Fibroblast of villous mesenchyme (primary cell): ENCODE measurements at places on chromosomes 5 and 9.

GRCh38 chr9:134855231-134855899 is 25.2 kb upstream of the FCN2 start:
- DNase-seq = no peak

- DNase-seq = peak; percentile 48
These were observed 101.7 kb upstream of the FCN2 start for GRCh38 chr9:134778841-134779411.

- peak; percentile 49 for DNase-seq
These were observed 1.6 kb downstream of the ELL2 start for GRCh38 chr5:95959888-95960666.

DNA sequence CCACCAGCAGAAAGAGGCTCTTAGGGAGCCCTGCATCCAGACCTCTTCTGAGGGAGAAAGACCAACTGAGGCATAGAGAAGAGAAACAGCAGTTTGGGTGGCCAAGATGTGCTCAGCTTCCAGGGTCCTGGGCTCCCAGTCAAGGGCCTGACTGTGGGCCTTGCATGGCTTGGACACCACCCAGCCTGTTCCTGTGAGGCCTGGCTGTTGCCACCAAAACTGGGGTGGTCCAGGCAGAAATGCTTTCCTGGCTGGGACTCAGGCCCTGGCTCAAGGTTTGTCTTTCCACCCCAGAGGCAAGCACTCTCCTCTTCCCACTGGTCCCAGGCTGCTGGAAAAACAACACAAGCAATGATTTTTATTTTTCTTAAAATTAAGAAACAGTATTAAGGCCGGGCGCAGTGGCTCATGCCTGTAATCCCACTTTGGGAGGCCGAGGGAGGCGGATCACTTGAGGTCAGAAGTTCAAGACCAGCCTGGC is 13.3 kb downstream of the MYOZ3 start:
- DNase-seq = no peak

DNA sequence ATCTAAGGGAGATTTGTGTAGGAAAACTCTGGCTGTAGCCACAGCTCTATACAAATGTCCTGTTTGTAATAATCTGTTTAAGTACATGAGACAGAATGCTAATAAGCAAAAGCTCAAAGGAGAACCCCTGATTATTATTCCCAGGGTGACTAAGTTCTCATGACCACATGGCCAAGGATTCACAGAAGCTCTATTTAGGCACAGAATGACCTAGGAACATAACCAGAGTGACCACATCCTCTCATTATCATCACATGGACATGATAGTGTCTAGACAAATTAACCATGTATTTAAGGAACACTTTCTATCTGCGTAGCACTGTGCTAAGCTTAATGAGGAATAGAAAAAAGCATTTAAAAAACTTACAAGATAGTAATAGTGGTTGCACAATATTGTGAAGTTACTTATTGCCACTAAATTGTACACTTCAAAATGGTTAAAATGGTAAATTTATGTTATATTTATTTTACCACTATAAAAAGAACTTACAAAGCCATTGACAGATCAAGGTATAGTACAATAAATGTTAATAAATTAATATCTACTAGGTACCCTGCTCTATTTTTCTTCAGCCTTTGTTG is 56.3 kb downstream of the STX17 start:
- DNase-seq = peak; percentile 50

DNA sequence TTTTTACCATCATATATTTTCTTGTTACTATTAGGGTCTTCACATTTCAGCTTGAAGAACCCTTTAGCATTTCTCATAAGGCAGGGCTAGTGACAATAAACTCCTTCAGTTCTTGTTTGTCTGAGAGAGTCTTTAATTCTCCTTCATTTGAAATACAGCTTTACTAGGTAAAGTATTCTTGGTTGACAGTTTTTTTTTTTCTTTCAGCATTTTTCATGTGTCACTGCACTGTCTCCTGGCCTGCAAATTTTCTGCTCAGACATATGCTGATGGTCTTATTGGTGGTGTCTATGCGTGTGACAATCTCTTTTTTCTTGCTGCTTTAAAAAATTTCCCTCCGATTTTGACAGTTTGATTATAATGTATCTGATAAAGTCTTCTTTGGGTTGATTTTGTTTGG is 399.9 kb downstream of the SH3GL2 start:
- DNase-seq = no peak

GRCh38 chr5:68739752-68740151 is 354.1 kb upstream of the SLC30A5 start:
- no peak for DNase-seq

DNA sequence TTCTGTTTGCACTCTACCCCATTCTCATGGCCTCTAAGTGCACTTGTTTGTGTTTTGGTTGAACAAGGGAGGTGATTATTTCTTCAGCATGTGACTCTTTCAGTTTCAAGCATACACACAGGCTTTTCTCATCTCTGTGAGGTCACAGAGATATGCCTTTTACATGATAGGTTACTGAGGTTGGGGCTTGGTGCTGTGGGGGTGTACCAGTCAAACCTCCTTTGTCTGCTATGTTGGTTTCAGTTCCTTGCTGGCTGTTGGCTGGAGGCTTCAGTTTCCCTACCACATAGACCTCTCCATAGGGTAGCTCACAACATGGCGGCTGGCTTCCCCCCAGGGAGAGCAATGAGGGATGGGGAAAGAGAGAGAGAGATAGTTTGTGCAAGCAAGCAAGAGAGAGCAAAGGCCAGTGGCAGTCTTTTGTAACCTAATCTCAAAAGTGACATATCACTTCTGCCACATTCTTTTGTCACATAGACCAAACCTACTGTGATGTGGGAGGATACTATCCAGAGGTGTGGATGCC is 96.7 kb upstream of the SEMA6A start:
- no peak for DNase-seq

- no peak for DNase-seq
These were observed 32.2 kb downstream of the APTX start for GRCh38 chr9:32969270-32969669.

GRCh38 chr5:116411101-116411571 is 163.5 kb downstream of the SEMA6A start:
- no peak for DNase-seq

DNA sequence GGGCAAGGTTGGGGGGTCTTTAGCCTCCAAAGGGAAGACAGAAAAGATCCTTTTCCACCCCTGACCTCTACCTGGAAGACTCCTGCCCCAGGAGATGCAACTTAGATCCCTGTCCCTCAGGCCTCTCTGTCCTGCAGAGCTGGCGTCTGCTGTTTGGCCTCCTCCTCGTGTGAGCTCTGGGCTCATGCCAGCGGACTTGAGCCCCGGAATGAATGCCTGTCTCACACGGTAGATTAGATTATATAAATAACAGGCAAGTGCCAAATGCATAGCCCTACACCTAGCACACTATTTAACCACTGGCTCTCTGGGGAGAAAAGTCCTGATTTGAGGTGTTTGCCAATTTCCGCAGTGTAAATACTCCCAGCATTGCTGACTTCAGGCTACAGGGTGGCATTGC is 1.4 kb upstream of the WNK2 start:
- DNase-seq = no peak

DNA sequence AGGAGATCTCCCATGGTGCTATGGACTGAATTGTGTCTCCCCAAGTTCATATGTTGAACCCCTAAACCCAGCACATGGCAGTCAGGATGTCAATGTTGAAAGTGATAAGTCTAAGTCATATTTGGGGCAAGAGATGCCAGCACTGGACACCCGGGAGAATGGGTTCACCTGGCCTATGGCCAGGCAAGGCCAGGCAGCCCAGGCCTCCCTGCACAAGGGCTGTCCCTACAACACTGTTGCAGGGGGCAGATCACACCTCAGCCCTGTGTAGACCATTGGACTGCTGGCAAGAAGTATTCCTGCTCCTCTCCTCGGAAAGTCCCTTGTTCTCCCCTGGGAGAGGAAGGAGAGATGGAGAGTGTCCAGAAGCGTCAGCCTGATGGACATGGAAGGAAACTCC is 240.5 kb downstream of the GADD45G start:
- DNase-seq = no peak

DNA sequence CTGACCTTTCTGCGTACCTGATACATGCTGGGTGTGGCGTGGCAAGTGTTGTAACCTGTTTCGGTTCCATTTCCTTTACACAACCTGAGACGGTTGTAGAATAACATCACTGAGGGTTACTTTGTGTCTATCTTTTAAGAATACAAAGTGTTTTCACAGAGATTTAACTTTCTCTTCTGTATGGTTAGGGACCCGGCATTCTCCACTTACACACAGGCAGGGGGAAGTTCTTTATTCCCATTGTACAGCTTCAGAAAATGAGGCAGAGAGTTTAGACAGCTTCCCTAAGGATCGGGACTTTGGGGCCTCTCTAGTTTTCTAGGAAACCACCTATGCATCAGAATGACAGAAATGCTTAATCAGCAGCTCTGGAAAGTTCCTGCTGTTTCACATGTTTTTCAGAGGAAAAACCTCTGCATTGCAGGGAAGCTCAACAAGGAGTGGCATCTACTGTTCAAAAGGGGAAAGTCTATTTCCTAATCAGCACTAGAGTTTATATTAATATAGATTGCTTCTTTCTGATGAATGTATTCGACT is 41.3 kb downstream of the CAST start:
- peak; percentile 31 for DNase-seq

- no peak for DNase-seq
These were observed 69.7 kb upstream of the TAF11L2 start for GRCh38 chr5:17428176-17428800.

- DNase-seq = no peak
These were observed 15.0 kb downstream of the SEMA4D start for GRCh38 chr9:89482901-89483361.

- no peak for DNase-seq
These were observed 5.8 kb upstream of the CCL21 start for GRCh38 chr9:34715639-34716215.

DNA sequence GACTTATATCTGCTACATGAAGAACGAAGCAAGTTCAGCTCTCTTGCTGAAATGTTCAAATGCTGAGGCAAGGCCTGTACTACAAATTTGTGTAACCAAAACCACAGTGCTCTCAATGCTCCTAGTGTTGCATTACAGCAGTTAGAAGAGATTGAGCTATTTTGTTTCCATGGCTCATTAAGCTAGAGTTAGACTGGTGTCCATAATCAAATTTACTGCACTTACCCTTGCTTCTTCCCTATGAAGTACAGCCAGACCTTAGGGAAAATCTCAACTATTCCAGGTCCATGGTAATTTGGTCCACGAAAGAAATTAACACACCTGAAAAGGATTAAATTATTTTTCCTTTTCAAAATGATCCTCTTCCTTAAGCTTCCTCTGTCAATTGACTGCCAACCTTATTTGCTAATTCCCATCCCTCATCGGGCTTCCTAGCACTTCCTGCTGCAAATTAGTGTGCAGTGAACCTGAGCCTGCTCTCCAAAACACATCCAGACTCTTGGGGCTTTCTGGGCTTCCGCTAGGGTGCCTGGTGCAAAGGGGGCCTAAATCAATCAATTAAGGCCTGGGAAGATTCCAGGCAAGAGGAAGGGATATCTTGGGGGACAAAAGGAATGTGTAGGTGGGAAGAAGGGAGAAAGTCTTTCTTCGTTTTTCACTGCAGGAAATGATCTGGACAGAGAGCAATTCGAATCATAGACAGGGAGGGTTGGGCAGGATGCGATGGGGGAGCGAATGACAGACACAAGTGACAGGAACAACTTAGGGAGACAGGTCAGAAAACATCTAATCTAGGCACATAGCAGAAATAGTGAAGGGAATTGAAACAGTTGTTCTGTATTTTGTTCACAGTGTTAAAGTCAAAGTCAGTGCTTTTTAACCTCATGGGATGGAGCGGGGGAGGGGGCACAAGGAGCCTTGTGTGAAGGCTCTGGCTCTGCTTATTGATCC is 542.4 kb downstream of the RAB3C start:
- peak; percentile 23 for DNase-seq

- DNase-seq = no peak
These were observed 16.5 kb downstream of the SPRY4 start for GRCh38 chr5:142308358-142308757.

GRCh38 chr9:35112257-35113020 is 3.2 kb downstream of the ATOSB start:
- peak; percentile 52 for DNase-seq

GRCh38 chr9:133056533-133056932 is 5.2 kb upstream of the CEL start:
- DNase-seq = no peak

DNA sequence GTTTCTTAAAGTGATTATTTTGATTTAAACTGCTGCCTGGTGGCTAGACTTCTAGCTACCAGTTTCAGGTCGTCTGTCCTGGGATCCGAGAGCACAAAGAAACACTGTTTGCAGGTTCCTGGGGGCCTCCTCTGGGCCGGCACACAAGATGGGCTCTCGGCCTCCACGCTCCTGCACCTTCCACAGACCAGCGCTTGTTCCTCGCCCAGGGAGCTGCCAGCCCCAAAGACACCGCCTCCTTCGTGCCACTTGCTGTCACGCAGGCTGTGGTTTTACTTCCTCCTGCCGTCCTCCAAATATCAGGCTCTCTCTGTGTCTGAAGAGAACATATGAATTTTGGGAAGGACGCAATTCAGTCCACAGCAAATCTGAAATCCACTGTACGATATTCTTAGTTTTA is 105.8 kb downstream of the ROR2 start:
- no peak for DNase-seq

- DNase-seq = no peak
These were observed 9.3 kb upstream of the SPATA24 start for GRCh38 chr5:139413153-139413552.

DNA sequence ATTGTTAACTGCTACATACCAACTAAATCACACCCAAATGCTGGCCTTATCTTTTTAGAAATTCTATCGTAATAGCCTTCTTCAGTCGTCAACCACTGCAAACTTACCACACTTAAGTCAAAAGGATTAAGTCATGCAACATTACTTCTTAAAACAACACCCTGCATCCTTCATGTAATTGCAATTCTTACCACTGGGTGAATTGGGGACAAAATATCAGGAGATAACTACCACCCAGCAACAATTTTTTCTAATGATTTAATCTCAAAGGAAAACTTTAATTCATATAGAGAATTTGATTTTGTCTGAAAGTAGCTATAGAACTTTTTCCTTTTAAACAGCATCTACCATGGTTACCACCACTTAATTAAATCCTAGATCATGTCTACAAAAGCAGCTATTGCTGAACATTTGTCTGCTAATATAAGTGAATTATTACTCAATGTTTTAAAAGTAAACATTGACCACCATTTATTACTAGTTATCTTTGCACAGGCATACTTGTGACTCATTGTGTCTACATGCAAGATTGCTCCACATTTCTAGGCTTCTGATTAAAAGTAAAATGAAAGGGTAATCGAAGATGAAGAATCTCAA is 10.5 kb downstream of the MLLT3 start:
- DNase-seq = peak; percentile 91

- no peak for DNase-seq
These were observed 47.5 kb downstream of the SERINC5 start for GRCh38 chr5:80208381-80208780.

- DNase-seq = no peak
These were observed 20.2 kb upstream of the RPL26L1 start for GRCh38 chr5:172939071-172939470.

- no peak for DNase-seq
These were observed 315.0 kb upstream of the PIK3R1 start for GRCh38 chr5:67900514-67900913.

DNA sequence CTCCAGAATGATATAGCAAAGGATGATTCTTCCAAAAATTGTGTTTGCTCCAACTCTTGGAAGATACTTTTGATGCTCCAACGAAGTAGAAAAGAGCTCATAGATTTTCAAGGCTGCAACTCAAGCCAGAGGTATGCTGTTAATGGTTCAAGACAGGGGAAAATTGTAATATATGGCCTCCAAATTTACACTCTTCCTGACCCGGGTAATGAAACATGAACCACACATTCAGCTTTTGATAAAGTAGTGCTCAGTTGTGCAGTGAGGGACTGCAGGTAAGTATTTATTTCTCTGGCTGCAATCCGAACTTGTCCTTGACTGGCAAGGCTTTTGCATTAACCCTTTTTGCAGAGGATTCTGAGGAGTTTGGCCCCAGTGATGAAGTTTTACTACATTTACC is 446.4 kb downstream of the RASEF start:
- DNase-seq = no peak
